Naive B cell (primary cell): ENCODE measurements at places on chromosomes 3 and 15.

DNA sequence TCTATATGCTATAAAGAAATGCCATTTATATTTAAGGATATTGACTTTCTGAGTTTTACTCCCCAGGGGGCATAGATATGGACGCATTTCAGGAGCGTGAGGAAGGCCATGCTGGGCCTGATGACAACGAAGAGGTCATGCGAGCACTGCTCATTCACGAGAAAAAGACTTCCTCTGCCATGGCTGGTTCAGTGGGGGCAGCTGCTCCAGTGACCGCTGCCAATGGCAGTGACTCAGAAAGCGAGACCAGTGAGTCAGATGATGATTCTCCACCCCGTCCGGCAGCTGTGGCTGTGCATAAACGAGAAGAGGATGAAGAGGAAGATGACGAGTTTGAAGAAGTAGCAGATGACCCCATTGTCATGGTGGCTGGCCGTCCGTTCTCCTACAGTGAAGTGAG lies 38.4 kb downstream of the GTF2E1 start:
- no peak for DNase-seq

- no peak for DNase-seq
Observed at GRCh38 chr3:11757929-11758328, 88.8 kb downstream of the TAMM41 start.

- no peak for DNase-seq
Observed at GRCh38 chr3:126528419-126528799, 4.5 kb downstream of the CHST13 start.

DNA sequence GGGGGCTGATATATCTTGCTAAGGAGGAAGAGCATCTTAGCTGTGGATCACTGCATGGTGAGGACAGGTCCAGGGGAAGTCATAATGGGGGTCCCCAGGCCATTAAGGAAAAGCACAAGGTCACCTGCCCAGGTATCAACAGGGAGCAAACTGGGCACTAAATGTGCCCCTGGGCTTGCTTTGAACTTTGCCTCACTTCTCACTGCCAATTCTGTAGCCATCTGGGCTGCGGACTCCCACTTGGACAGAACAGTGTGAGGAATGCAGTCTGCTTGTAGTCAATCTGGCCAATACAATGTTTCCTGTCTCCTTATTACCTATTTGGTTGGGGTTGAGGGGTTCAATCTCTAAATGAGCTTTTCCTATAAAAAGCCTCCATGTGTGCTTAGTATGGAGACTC lies 21.3 kb downstream of the ARRDC4 start:
- DNase-seq = no peak

GRCh38 chr15:48001393-48002039 lies 119.3 kb upstream of the SLC24A5 start:
- DNase-seq = no peak

GRCh38 chr15:67980773-67981685 lies 73.1 kb upstream of the PIAS1 start:
- no peak for DNase-seq

DNA sequence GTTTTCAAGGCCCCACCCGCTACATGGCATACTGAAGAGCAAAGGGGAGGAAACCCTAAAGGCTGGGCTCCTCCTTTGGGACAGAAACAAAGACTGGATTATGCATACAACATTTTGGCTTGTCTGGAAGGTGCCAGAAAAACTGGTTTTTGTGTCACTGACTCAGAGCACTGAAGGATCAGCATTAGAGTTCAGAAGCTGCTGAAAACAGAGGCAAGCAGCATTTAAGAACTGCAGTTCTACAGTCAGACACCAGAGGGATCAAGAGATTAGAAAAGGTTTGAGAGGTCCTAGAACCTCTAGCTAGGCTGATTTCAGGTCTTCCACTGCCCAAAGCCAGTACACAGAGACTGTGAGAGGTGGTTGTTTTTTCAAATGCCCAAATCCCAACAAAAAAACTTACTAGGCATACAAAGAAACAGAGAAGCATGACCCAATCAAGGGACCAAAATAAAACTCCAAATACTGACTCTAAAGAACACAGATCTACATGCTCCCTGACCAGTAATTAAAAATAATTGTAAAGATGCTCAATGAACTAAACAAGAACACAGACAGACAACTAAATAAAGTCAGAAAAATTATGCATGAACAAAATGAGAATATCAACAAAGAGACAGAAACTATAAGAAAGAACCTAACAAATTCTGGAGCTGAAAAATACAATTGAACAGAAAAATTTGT lies 91.2 kb downstream of the SENP2 start:
- DNase-seq = no peak

DNA sequence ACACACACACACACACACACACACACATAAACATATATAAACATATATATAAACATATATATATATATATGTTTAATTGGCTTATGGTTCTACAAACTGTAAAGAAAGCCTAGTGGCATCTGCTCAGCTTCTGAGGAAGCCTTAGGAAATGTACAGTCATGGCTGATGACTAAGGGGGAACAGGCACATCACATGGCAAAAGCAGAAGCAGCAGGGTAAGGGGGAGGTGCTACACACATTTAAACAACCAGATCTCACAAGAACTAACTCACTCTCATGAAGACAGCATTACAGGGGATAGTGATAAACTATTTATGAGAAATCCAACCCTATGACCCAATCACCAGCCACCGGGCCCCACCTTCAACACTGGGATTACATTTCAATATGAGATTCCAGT lies 922.9 kb downstream of the SI start:
- DNase-seq = no peak

DNA sequence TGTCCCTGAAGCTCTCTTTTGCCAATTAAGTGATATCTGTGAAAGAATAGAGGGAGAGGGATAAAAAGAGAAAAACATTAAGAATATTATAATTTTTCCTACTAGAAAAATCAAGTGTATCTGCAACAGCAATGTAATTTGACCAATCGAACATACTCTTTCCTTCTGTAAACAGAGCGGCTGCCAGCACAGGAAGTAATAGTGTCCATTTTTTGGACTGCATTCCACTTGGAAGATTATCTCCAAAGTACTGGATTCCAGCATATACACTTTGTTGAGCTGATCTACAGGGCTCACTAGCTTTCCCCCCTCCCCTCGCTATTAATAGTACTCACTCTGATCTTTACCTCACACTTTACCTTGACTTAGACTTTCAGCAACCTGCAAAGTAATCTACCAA lies 90.4 kb downstream of the SUCLG2 start:
- no peak for DNase-seq

DNA sequence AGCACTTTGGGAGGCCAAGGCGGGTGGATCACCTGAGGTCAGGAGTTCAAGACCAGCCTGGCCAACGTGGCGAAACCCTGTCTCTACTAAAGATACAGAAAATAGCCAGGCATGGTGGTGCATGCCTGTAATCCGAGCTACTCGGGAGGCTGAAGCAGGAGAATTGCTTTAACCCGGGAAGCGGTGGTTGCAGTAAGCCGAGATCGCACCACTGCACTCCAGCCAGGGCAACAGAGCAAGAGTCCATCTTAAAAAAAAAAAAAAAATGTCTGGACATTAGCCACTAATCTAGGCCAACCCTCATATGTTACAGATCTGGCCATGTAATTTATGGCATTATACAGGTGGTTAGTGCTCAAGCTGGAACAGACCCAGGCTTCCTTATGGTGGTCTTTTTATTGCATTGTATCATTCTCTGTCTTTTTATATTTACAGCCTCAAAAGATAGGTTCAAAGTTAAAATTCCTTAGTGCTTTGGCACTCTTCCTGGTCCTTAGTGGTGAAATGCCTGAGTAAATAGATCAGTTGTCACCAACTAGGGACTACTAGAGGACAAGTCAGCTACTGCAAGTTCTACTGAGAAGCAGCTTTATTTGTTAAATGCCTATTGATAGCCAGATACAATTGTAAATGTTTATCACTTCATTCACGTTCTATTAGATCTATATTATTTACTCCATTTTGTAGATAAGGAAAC lies 16.0 kb downstream of the STARD9 start:
- no peak for DNase-seq

- DNase-seq = no peak
Observed at GRCh38 chr3:16132190-16132589, 42.3 kb upstream of the GALNT15 start.

DNA sequence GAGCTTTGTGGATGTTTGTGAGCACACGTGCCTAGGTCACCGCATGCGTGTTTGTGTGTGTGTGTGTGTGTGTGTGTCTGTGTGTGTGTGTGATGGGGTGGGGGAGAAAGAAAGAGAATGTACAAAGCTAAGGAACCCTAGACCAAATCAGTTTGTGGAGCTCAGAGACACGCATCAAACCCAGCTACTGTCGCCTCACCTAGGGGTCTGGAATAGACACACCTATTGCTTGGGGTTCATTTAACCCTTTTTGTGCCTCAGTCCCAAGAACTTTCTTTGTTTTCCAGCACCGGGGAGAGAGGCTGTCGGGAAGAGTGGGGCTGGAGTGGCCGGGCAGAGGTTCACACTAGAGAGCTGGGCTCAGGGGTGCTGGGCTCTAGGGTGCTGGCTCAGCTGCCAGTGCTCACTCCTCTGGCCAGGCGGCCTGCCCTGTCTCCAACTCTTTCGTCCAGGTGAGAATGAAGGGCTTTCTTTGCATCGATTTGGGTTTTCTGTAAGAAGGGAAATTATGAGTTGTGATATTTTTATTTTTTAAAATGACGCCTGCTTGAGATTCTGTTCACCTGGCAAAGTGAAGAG lies 221.6 kb downstream of the MEIS2 start:
- DNase-seq = no peak

- no peak for DNase-seq
Observed at GRCh38 chr3:186971578-186971977, 41.3 kb downstream of the ST6GAL1 start.

DNA sequence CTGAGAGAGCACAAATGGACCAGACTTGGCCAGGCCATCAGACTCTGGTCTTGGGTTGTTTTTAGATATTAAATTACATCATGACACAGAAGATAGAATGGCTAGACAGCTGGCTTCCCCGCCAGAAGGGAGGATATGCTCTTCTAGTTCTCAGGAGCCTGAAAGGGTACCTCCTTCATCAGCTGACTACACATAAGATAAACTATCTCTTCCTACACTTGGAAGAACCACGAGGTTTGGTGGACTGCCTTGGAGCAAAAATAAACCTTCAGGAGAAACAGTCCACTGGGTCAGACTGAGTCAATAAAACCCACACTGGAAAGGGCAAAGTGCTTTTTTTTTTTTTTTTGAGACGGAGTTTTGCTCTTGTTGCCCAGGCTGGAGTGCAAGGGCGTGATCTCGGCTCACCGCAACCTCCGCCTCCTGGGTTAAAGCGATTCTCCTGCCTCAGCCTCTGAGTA lies 26.3 kb upstream of the DYNC1LI1 start:
- no peak for DNase-seq

DNA sequence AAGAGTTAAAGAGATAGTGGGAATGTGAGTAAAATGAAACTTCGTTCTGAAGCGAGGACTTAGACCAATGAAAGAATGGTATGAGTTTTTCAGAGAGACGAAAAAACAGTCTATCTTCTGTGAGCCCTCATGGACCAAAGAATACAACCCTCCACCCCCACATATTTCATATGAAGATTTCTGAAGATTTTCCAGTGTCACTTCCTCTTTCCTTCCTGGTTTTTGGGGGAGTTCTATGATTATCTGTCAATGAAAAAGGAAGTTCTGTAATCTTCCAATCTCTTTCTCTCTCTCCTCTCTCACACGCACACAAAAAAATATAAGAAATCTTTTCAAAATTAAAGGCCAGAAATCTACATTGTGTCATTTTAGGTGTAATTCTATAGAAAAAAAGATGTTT lies 27.7 kb downstream of the CMSS1 start:
- DNase-seq = no peak

GRCh38 chr15:34336231-34336990 lies 1.2 kb downstream of the SLC12A6 start:
- no peak for DNase-seq

DNA sequence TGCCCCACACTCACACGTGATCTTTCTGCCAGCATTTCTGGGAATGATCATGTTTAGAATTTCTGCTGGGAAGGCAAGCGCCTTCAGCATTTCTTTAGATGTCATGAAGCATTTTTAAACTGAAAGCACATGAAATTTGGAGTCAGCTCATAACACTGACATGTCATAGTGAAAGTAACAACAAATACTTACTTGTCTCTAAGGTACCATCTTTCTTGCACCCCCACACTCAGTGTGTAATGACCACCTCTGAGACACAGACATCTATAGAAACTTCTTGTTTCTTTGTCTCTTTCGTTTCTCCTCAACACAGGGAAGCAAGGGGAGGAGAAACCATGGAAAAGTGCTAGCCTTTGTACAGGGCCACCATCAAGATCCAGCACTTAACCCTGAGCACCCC lies 171.7 kb downstream of the RORA start:
- no peak for DNase-seq

GRCh38 chr15:66452420-66452819 lies 45.1 kb downstream of the SNAPC5 start:
- no peak for DNase-seq

GRCh38 chr3:122681284-122681973 lies 790 bp downstream of the PARP14 start:
- DNase-seq = no peak

- peak; percentile 60 for DNase-seq
Observed at GRCh38 chr3:151169262-151169947, 33.6 kb downstream of the GPR171 start.

- DNase-seq = no peak
Observed at GRCh38 chr3:24160424-24161095, 215.5 kb downstream of the NR1D2 start.

- DNase-seq = no peak
Observed at GRCh38 chr3:149319750-149320149, 13.7 kb downstream of the TM4SF18 start.

- DNase-seq = no peak
Observed at GRCh38 chr3:125236331-125236903, 23.9 kb upstream of the SLC12A8 start.

- no peak for DNase-seq
Observed at GRCh38 chr3:177681156-177681555, 483.9 kb upstream of the TBL1XR1 start.

DNA sequence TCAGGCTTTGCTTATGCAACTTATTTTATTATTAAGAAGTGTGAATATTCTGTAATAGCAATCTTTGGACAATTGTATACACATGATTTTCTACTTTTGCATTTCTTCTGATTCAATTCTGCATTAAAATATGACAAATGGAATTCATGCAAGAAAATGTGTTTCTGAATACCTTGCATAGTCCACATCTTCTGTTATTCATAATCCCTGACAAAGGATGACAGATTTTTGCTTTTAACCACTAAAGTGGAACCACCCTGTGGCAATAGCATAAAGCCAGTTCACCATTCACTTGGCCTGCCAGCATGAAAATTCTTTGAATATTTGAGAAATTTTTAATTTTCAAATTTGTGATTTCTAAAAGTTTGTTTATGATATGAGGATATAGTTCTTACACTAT lies 397.0 kb downstream of the ROBO2 start:
- no peak for DNase-seq

DNA sequence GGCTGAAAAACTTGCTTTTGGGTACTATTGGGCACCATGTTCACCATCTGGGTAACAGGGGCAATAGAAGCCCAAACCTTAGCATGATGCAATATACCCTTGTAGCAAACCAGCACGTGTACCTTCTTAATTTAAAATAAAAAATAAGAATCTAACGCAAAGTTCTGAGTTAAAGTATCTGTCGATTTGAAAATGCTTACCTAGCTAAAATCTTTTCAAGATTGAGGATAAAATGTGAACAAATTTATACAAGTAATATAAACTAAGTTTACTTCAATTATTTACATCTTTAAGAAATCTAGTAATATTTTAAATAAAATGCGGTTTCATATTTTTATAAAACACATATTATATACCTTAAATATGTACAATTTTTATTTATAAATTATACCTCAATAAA lies 38.1 kb upstream of the IGF2BP2 start:
- DNase-seq = no peak
